Kidney tubule cell (primary cell): ENCODE measurements at places on chromosomes 1 and 21.

- DNase-seq: no peak
These were observed 127.4 kb downstream of the PATJ start for GRCh38 chr1:61869691-61870109.

DNA sequence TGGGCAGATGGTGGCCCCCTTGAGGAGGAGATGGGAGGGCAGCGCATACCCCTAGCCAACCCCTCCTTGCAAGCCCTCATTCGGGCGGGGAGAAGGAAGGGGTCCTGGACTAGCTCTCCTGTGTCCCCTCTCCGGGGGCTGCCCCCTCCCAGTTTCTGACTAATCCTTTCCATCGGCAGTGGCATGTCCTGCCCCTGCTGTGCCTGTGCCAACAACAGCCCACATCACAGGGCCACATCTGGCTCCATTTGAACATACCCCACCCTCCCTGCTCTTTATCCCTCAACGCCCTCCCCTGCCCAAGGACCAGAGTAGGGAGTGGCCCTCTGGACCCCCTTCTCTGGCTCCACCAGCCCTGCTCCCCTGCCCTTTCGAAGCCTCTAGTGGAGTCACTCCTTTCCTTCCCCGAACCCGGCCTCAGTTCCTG, 11.0 kb upstream of the LMNA start:
- no peak for DNase-seq

DNA sequence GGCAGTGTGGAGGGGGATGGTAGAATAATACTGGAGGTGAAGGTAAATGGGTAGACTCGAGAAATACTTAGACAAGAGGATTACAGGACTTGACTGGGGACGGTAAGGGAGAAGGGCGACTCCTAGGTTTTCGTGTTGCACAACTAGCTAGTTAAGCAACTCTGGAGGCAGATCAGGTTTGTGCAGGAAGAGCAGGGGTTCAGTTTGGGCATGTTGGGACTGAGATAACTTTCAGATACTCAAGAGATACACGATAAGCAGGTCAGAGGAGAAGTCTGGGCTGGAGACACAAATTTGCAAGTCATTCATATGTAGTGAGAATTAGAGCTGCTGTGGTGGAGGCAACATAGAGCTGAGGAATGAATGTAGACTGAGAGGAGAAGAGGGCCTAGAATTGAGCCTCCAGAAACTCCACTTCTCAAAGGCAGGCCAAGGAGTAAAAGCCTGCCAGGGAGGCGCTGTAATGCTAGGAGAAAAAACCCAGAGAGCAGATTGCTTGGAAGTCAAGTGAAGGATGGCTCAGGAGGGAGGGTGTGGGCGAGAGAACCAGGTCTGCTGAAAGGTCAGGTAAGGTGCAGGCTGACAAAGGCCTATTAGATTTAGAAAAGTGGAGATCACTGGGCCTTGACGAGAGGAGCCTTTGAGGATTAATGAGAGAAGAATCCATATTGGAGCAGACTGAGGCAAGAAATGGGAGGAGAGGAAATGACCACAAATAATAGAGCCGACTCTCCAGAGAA, 20.8 kb downstream of the MAB21L3 start:
- DNase-seq: peak; percentile 24

- no peak for DNase-seq
These were observed 16.5 kb downstream of the BRWD1 start for GRCh38 chr21:39296891-39297290.

- DNase-seq: peak; percentile 2
These were observed 1271.8 kb downstream of the BRINP3 start for GRCh38 chr1:189205863-189206262.

- DNase-seq: no peak
These were observed 65.1 kb upstream of the DPT start for GRCh38 chr1:168794057-168794456.

- DNase-seq: no peak
These were observed 42.0 kb downstream of the IL23R start for GRCh38 chr1:67208217-67208616.

GRCh38 chr1:210024996-210025395, 87.0 kb downstream of the SYT14 start:
- DNase-seq: no peak

- DNase-seq: peak; percentile 22
These were observed 330.9 kb downstream of the S1PR1 start for GRCh38 chr1:101567582-101568189.

DNA sequence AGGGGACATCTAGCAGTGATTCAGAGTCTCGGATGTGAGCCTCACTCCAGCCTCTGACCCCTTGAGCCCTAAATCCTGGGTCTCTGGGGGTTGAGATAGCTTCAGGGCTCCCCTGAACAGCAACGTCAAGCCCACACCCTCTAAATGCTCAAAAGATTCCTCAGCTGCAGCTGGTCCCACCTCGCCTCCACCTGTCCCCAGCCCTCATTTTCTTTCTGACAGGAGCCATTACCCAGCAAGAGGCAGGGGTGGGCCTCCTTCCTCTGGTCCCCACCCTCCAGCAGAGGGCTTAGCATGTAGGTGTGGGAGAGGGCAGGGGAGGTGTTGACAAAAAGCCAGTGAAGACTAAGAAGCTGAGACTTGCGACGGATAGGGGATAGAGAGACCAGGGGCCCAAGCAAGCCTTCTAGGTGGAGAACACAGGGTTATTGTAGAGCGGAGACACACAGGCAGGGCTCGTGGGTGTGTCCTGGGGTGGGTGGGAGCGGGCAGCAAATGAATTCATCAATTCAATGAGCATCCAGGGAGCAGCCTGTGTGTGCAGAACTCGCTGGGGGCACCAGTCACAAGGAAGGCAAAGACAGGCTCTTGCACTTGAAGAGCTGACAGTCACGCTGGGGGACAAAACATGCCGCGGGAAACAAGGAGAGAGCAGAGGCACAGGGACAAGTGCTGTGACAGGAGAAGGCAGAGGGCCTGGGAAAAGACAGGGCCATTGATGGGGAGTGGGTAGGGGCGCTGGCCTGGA, 48.9 kb upstream of the GOLT1A start:
- no peak for DNase-seq

GRCh38 chr1:21896652-21897532, 40.2 kb downstream of the HSPG2 start:
- peak; percentile 30 for DNase-seq

GRCh38 chr1:192918259-192918658, 109.4 kb downstream of the RGS2 start:
- no peak for DNase-seq

GRCh38 chr1:199590708-199591107, 436.8 kb upstream of the NR5A2 start:
- DNase-seq: no peak

DNA sequence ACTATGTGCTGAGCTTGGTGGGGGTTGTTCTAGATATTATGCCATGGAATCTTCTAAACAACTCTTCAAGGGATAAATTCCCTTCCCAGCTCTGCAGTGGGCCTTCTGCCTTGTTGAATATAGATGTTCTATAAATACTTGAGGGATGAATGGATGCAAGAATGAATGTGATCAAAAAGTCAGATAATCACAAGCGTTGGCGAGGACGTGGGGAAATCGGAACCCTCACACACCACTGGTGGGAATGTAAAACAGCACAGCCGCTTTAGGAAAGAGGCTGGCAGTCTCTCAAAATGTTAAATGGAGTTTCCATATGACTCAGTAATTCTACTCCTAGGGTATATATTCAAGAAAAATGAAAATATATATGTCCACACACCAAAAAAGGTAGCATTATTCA, 19.0 kb downstream of the SDC3 start:
- DNase-seq: no peak

GRCh38 chr1:14128096-14128495, 428.1 kb downstream of the PRDM2 start:
- peak; percentile 79 for DNase-seq

DNA sequence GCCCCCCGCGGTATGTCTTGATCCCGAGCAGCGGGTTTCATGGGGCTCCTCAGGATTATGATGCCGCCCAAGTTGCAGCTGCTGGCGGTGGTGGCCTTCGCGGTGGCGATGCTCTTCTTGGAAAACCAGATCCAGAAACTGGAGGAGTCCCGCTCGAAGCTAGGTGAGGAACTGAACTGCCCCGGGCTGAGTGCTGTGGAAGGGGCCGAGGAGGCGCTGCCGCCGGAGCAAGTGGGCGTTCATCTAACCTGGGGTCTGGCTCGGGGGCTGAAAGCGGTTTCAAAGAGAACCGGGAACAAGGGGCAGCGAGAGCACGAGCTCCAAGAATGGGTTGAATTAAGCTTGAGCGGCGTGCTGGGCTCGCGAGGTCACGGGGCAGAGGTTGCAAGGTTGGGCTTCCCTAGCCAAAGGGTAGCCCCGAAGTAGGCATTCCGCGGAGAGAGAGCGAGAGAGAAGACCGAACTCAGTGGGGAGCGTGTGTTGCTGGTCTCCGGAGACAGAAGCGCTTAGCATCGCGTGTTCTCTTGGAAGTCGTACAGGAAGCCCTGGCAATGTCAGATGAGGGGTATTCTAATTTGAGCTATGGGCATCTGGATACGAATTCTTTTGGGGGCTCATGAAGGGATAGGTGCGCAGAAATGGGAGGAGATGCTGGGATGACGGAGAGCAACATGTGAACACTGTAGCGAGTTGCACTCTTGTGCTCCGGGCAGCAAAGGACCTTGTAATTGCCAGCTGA, 732 bp downstream of the HS2ST1 start:
- DNase-seq: peak; percentile 58

DNA sequence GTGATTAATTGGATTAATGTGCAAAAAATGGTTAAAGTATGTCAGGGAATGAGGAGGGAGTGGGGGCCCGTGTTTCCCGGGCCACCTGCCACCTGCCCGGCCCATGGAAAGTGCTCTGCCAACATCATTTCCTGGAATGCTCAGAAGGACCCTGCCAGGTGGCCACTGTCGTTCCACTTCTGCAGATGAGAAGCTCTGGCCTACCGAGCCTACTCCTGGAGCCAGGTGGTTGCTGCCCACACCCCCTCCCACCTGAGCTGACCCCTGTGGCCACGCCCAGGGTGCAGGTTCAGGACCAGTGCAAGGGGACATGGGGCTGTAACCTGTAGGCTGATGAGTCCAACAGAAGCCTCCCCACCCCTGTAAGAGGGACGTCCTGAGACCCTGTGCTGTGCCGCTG, 99.7 kb downstream of the PRDM16 start:
- no peak for DNase-seq

DNA sequence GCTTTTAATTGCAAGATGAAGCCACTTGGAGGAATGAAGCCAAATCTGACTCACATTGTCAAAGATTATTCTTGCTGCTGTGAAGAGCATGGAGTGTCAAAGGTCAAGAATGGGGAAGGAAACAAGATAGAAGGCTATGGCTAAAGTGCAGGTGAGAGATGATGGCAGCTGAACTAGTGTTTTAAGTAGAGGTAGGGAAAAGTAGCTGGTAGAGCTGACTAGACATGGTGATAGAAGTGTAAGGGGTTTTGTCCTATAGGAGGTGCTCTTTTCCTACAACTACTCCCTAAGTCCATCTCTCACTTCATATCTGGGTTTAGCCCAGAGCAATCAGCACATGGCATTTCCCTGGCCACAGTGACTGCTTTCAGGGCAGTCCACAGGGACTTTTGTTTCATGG, 11.8 kb downstream of the UBE2T start:
- peak; percentile 13 for DNase-seq

- DNase-seq: no peak
These were observed 1.8 kb downstream of the ESPN start for GRCh38 chr1:6426277-6426971.

- no peak for DNase-seq
These were observed 94.1 kb upstream of the ATP1B1 start for GRCh38 chr1:169012416-169012815.

- DNase-seq: peak; percentile 60
These were observed 645.6 kb upstream of the ADGRL2 start for GRCh38 chr1:81155131-81155530.

- DNase-seq: peak; percentile 20
These were observed 459.2 kb upstream of the RUNX1 start for GRCh38 chr21:35508139-35508888.

GRCh38 chr1:245677461-245678240, 522.9 kb downstream of the KIF26B start:
- peak; percentile 7 for DNase-seq

DNA sequence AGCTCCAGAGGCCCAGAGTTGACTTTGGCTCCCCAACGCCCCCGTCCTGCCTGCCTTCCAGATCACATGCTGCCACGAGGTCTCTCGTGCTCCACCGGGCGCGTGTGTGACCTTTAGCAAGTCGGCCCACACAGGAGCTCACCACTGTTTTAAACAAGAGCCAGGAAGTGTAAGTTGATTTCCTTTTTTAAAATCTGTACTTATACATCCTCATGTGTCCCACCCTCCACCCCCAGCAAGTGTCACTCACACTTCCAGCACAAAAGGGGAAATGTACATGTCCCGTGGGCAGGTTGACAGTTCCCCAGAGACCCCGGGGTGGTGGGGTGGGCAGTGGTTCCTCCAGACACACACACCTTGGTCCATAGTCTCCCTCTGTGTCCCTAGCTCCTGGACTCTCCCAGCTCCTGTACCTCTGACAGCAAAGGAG, 84.4 kb downstream of the STUM start:
- no peak for DNase-seq

DNA sequence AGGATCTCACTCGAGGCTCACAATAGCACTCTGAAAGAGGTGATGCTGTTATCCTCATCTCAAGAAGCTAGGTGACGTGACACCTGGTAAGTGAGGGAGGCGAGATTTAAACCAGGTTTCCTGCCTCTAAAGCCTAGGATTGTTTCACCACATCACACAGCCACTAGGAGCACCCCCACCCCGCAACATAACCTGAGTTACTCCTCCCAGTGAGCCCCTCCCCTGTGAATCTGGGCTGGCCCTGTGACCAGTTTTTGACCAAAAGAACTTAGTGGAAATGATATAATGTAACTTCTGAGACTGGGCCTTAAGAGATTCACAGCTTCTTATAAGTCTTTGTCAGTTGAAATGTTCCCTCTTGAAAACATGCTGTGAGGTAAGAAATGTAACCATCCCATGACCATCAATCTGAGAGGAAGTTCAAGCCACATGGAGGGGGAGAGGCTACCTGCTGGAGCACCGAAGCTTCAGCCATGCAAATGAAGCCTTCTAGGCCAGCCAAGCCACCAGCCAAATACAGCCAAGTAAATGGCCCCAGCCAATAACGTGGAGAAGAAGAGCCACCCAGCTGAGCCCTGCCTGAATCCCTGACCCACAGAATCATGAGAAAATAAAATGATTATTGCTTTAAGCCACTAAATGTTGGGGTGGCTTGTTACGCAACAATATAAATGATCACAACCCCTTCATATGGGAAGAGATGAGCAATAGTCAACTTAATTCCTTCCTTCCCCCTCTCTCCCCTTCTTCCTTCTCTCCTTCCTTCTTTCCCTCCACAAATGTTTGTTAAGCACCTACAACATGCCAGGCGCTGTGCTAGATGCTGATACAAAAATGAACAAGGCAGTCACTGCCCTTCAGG, 61.0 kb upstream of the FAM20B start:
- DNase-seq: no peak

GRCh38 chr1:216944864-216945510, 221.8 kb upstream of the ESRRG start:
- no peak for DNase-seq
